HepG2 (cell line): ENCODE measurements at places on chromosomes 13 and 19. TPM values are rescaled to one million over a fixed set of nuclear protein-coding genes. Genes with fewer than 3 reads are reported as not detected.
A peak's percentile ranks its signal among the peaks of the same experiment; 100 is the strongest.

LILRB3 gene
- total RNA-seq: not detected in 2 replicates

TNFRSF19 gene
- 47.7 and 77.7 TPM in 2 replicates for total RNA-seq

FCAR gene
- not detected in 2 replicates for total RNA-seq

NLRP5 gene
- not detected in 2 replicates for total RNA-seq

CEACAM19 gene
- total RNA-seq: 0.66 and 1.3 TPM in 2 replicates

RUBCNL gene
- not detected in 2 replicates for total RNA-seq

KLK5 gene
- total RNA-seq: not detected in 2 replicates

GRCh38 chr19:30566681-30567420 lies 194.7 kb downstream of the ZNF536 start:
- H3K4me3 ChIP-seq: no peak overlapping the region
- no peaks in the 10 kb centered on the region for H3K27me3 ChIP-seq
- DNase-seq: no peak
- no peaks in the 10 kb centered on the region for H3K4me1 ChIP-seq
- H3K27ac ChIP-seq: no peak overlapping the region

DNA sequence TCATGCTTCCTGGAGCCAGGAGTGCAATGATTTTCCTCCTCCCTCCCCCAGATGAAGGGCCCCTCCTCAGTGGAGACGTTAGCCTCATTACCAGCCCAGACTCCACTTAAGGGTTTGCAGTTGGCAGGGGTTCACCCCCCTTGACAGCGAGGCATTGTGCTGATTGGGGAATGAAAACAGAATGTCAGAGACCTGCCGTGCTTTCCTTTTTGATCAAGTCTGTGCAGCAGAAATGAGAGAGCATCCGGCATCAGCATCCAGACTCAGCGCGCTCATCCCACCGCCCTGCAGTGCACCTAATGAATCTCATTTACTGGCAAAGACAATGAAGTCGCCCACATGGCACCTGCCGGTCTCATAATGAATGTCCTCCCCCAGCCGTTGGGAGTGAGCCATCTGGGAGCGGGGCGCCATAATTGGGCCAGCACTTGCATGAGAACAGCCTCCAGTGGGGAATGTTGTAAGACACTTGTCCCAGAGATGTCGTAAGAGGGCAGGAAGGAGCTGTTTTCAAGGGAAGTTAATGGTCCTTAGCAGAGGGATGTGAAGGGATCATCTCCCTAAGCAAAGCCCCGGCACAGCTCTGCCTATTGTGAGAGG lies 98.3 kb upstream of the UQCRFS1 start:
- H3K4me3 ChIP-seq: no peak overlapping the region
- no peak for DNase-seq
- H3K36me3 ChIP-seq: no peaks in the 10 kb centered on the region
- no peak overlapping the region for H3K27ac ChIP-seq
- no peaks in the 10 kb centered on the region for H3K4me1 ChIP-seq

DNA sequence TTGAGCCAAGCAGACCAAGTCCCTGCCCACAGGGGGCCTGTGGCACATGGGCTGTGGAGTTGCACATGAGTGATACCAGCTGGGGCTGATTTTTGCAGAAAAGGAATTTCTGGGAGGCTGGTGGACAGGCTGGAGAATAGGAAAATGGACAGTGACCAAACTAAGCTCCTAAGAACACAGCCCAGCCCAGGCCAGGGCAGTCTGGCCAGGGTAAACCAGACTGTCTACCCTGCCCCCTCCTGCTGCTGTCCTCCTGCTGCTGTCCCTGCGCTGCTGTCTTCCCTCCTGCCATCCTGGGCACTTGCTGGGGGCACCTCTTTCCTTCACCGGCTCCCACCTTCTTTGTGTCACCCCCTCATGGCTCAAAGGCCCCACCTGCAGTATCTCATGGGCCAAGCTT lies 219.2 kb downstream of the ZIC5 start:
- DNase-seq: no peak
- H3K27me3 ChIP-seq: no peaks in the 10 kb centered on the region
- no peaks in the 10 kb centered on the region for H3K36me3 ChIP-seq
- no peak overlapping the region for H3K27ac ChIP-seq

DNA sequence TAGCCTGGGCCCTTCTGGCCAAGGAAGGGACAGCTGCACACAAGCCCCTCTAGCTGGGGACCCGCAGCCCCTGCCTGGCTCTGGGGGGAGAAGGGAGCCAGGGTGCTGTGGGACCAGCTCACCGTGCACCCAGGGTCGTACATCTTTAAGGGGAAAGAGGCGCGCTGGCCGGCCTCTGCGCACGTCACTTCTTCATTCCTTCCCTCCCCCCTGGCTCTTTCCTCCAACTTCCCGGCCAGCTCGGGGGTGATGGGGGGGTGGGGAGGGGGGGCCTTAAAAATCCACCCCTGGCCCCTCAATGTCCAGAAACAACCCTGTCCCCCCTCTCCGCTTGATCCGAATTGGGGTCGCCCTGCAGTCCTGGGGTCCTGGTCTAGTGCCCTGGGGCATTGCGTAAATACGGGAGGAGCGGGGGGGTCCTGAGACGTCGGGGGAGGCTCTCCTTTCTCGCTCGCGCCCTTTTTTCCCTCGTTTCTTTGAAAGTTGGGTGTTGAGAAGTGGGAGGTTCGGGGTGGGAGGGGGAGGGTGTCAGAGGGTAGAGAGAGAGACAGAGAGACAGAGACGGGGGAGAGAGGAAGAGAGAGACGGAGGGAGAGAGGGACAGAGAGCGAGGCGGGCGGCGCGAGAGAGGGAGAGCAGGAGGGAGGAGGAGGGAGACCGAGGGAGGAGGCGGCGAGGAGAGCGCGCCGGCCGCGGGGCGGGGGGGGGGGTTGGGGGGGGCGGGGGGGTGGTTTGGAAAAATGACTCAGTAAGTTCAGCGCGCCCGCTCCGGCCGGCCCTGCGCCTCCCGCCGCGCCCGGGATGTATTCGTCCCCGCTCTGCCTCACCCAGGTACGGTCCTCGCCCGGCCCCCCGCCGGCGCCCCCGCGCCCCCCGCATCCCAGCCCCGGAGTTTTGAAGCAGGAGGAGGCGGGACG lies at the start of gene NFIC:
NFIC (plus strand) TSS at position 748 of the 917 bp plus-strand sequence; CDS start at position 802, 54 bp downstream.
- no peaks in the 10 kb centered on the region for H3K36me3 ChIP-seq
- H3K4me1 ChIP-seq: peaks cover 21% of the 10 kb centered on the region
- peak within 1 kb of the TSS; percentile 52 for H3K27ac ChIP-seq
- H3K4me3 ChIP-seq: peak within 1 kb of the TSS; percentile 60
- DNase-seq: no peak

DNA sequence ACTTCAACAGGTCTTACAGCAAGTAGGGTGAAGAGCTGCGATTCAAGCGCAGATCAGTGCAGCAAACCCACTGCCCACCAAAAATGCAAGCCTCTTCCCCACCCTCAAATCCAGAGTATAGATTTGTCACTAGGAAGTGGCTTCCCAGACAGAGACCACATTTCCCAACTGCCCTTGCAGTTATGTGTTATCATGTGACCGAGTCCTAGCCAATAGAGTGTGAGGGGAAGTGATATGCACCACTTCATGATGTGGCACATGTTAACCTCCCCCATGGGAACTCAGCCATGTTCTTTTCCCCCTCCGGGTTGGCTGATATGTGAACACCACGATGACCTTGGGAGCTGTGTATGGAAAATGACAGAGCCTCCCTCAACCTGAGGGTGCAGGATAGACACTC lies 50.8 kb downstream of the MBD3L2B start:
- DNase-seq: no peak
- H3K27me3 ChIP-seq: peaks cover 18% of the 10 kb centered on the region; the same call in 1 of the 3 replicates
- H3K27ac ChIP-seq: no peak overlapping the region

- H3K27me3 ChIP-seq: peaks cover 23% of the 10 kb centered on the region; the same call in 2 of the 3 replicates
- DNase-seq: no peak
- no peaks in the 10 kb centered on the region for H3K36me3 ChIP-seq
- H3K4me3 ChIP-seq: no peak overlapping the region
- no peak overlapping the region for H3K27ac ChIP-seq
Measured at GRCh38 chr19:35531291-35531690, 2.0 kb upstream of the GAPDHS start.

GRCh38 chr13:20188667-20189553 lies 3.8 kb downstream of the GJB2 start:
- H3K4me3 ChIP-seq: no peak overlapping the region
- peaks cover 5% of the 10 kb centered on the region for H3K27me3 ChIP-seq
- no peaks in the 10 kb centered on the region for H3K36me3 ChIP-seq
- H3K27ac ChIP-seq: no peak overlapping the region
- DNase-seq: no peak
